ENCODE measurements at places on chromosomes 16 and 17. TPM values are rescaled to one million over a fixed set of nuclear protein-coding genes. Genes with fewer than 3 reads are reported as not detected.

MYH1 gene
- total RNA-seq, result not detected

SCN4A gene
- total RNA-seq, result 0.03 TPM

LRRC37A gene
- total RNA-seq, result 3.6 TPM

SDF2 gene
- 32.0 TPM for total RNA-seq

RTN4RL1 gene
- total RNA-seq, result 0.11 TPM

TGFB1I1 gene
- total RNA-seq, result 0.36 TPM

FOXN1 gene
- not detected for total RNA-seq

HCRT gene
- total RNA-seq, result not detected

SPNS3 gene
- 2.5 TPM for total RNA-seq

MEFV gene
- total RNA-seq, result 0.73 TPM

MMP28 gene
- total RNA-seq, result 9.9 TPM

GAS2L2 gene
- total RNA-seq, result 0.19 TPM

MYH11 gene
- not detected for total RNA-seq

- no peak for DNase-seq
Observed at GRCh38 chr16:78433116-78433515, 333.7 kb downstream of the WWOX start.

DNA sequence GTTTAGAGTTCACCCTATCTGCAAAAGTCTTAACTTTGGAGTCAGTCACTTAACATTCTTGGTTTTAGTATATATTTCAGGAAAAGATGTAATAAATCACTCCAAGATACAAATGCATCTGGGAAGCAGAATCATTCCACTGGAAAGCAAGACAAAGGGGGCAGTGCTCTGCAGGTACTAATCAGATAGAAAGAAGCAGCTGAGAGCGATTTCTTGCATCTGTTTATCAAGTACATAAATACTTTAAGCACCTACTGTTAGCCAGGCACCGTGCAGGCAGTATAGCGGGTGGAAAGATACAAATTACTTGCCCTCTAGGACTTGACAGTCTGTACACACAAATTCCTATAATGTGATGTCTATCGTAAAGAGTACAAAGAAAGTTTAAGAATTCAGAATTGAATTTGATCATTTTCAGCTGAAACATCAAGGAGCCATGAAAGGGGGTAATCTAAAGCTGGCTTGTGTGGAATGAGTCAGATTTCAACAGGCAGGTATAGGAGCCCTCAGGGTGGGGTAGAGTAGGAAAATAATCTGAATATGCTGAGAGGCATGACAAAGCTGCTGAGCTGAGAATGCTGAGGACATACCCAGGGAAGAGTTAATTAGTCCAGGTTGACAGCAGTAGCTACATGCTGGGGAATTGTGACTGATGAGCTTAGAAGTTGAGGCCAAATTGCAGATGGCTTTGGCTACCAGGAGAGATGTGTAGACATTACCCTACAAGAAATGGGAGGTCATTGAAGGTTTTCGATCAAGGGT lies 110.2 kb downstream of the CA10 start:
- no peak for DNase-seq

- no peak for DNase-seq
Observed at GRCh38 chr17:49980703-49981197, 11.8 kb downstream of the DLX4 start.

DNA sequence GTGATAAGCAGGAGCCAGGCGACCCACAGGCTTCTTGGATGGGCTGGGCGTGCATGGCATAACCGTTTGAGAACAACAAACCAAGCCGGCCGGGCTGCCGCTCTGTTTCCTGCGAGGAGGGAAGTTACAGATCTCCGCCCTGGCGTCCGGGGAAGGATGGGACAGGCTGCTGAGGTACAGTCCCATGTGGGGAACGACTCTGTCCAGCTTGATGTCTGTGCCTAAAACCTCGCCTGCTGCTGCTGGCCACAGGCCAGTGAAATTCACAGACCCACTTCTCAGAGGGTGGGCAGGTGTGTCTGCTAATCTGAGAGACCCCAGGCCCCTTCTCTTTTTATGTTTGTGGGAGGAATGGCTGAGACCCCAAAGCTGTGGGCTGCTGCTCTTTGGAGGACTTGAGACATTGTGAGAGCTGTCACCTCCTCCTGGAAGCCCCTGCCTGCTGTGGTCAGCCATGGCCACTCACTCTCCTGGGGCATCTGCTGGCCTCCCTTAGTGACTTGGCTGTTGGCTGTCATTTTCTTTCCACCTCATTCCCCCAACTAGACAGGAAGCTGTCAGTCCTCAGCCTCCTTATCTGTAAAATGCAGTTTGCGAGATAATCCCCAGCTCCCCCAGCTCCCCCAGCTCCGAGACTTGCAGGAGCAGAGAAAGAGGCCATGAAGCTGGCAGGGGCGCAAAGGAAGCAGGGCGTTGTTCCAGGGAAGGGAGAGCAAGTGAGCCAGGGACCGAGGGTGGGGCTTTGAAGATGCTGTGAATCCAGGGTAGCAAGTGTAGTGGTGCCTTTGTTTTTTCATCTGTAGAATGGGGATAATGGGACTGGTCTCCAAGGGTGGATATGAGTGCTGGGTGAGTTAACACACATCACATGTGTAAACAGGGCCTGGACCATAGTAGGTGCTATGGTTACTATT lies 51.0 kb downstream of the CMIP start:
- no peak for DNase-seq

DNA sequence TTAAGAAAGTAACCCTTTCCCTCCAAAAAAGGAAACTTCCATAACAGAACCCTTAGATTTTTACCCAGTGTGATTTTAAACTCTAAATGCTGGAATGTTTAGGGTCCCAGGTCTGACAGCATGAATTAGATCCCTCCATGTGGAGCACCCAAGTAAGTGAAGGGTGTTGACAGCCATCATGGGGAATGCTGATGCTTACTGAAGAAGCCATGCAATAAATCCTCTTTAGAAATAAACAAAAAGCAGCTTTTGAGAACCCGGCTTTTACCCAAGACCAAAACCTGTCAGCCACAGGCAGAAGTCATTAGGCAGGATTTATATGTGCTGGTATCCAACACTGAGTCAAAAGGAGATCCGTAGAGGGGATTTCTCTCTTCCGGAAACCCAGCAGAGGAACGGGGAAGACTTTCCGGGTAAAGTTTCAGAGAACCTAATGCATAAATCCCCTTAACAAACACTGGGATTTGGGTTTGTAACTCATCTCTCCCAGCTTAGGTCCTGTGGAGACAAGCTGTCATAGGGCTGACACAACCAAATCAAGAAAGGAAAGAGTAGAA lies 287.5 kb downstream of the IRX3 start:
- no peak for DNase-seq

DNA sequence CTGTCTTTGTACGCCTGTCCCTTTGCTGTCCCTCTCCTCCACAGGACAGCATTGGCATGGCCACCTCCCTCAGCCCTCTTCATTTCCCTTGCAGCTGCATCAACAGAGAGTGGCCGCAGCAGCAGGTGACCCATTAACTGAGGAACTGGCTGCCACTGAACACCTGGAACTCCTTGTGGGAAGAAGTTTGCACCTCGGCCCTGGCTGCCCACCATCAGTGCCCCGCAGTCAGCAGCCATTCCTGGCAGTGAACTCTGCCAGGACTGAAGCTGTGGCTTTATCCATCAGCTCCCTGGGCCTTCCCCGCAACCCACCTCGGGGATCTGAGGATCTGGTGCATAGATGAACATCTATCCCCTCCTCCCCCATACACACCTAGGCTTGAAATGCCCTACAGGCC lies 13.1 kb upstream of the RNF135 start:
- DNase-seq, result no peak

- DNase-seq, result no peak
Observed at GRCh38 chr16:14106457-14106856, 35.3 kb downstream of the MRTFB start.

GRCh38 chr17:53630638-53631037 lies 192.1 kb upstream of the KIF2B start:
- no peak for DNase-seq

GRCh38 chr16:24906199-24906808 lies 60.5 kb downstream of the SLC5A11 start:
- no peak for DNase-seq

DNA sequence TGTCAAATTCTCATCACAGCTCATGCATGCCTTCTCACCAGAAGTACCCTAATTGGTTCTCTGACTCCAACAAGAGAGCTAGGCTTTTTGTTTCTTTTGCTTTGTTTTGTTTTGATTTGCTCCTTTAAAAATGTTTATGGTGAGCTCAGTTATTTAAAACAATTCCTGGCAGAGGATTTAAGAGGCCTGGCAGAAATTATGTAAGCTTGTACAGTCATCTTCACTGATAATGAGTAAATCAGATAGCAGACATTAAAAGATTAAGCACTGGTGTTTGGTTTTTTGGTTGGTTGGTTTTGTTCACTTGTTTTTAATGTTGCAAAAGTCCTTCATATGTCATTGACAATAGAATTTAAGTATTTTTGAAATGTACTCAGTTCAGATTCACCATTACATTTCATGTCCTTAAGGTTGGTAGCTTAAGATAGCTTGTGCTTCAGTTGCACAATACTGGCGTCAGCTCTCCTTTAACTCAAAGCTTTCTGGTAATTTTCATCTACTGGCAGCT lies 378.9 kb downstream of the CDH13 start:
- no peak for DNase-seq

DNA sequence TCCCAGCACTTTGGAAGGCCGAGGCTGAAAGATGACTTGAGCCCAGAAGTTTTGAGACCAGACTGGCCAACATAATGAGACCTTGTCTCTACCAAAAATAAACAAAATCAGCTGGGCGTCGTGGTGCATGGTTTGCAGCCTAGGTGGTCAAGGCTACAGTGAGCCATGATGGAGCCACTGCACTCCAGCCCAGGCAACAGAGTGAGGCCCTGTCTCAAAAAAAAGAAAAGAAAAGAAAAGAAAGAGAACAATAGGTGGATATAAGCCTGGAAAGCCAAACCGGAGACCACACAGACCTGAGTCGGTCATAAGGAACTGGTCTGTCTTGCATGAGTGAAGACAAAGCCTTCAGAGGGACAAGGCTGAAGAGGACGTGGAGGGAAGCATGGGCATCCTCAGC lies 14.4 kb downstream of the ATP6V0D1 start:
- no peak for DNase-seq

GRCh38 chr16:66713076-66713475 lies 16.5 kb upstream of the CMTM4 start:
- no peak for DNase-seq

GRCh38 chr16:29899516-29900101 lies at the start of gene SEZ6L2:
Gene SEZ6L2 (minus strand): TSS chr16:29899550. CDS start chr16:29899019, 531 bp downstream.
- no peak for DNase-seq

DNA sequence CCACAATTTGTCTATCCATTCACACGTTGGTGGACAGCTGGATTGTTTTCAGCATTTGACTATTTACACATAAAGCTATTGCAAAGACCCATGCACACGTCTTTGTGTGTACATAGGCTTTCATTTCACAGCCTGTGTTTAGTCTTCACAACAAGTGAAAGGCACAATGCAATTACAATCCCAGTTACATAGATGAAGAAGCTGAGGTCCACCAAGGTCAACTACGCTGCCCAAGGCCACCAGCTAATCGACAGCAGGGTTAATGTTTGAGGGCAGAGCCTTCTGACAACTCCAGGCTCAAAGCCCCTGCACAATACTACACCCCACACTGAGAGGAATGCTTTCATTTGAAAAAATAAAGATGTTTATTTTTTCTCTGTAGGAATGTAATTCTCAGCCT lies 93.6 kb upstream of the CDH13 start:
- no peak for DNase-seq

- DNase-seq, result no peak
Observed at GRCh38 chr16:81008505-81008789, 1.4 kb downstream of the CENPN start.

DNA sequence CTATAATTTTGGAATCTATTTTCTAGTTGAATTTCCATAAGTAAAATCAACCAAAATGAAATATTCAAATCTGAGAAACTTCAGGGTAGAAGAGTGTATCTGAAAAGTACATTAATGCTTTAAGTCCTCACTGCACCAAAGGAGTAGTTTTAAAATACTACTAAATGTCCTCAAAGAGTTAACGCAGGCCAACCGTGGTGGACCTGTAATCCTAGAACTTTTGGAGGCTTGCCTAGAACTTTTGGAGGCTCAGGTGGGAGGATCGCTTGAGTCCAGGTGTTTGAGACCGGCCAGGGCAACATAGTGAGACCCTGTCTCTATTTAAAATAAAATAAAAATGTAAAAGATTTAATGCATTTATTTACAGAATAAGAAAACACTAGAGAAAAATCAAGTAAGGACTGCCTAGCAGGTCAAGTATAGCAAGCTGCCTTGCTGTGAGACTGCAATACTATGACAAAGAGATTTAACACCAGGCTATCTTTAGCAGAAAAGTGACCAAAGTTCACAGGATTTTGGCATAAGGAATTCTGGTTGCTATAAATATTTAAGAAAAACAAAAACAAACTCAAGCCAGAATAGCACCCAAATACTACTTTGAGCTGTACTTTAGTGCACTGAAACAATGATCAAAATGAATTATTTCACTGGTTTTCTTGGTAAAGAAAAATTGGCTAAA lies 41.0 kb downstream of the CHCT1 start:
- no peak for DNase-seq

GRCh38 chr17:45096141-45096540 lies 35.0 kb downstream of the NMT1 start:
- no peak for DNase-seq

GRCh38 chr17:82887255-82888164 lies 47.7 kb upstream of the ZNF750 start:
- DNase-seq, result no peak

GRCh38 chr16:26129997-26130396 lies 438.2 kb downstream of the HS3ST4 start:
- no peak for DNase-seq

DNA sequence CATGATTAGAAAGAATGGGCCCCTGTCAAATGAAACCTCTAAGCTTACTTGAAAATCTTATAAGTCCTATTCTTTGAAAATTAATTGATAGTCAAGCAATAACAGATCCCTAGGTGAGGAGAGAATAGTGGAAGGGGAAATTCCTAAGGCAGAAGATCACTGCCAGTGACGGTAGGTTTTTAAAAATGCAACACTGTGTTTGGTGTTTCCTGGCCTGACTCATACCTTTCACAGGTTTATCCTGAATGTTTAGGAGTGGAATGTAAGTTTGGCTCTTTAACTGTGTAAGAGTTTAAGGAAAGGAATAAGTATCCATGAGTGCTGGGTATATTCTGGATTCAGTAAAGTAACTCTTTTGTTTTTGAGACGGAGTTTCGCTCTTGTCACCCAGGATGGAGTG lies 23.8 kb downstream of the HAPSTR1 start:
- DNase-seq, result no peak

GRCh38 chr17:45722161-45722560 lies 62.0 kb upstream of the CRHR1 start:
- no peak for DNase-seq

GRCh38 chr17:12089809-12090384 lies 69.2 kb downstream of the MAP2K4 start:
- DNase-seq, result no peak

Data from CD4-positive, alpha-beta T cell (primary cell).